ENCODE measurements at places on chromosomes 5 and 9.

DNA sequence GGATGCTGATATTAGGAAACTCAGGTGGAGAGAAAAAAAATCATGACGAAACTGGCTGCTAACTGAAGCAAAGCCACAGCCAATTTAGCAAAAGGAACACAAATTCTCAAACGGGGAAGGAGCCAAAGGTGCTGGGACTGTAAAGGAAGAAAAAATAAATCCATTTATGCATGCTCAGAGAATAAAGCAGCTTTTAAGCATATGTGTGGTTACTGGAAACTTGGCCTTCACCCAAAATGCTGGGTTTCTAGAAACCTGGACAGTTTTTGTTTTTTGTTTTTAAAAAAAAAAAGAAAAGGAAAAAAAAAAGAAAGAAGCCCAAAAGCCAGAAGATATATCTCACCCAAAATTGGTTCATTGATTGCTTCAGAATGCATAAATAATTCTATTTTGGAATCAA is 8.0 kb downstream of the WHRN start:
- no peak for DNase-seq

DNA sequence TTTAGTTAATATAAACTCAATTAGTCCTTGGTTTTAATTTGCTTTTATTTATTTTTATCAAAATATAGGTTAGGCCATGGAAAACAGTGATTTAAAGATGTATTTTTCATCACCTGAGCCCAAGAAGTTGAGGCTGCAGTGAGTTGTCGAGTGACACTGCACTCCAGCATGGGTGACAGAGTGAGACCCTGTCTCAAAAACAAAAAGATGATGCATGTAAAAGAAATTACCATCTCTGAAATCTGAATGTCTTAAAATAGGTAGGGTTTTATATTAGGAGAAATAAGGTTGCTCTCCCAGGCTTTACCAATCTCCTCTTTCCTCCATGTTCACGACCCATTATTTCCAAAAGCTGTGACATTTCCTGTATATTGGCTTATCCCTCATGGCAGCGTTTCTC is 162.3 kb upstream of the DAP start:
- no peak for DNase-seq

GRCh38 chr9:90433398-90433941 is 209.2 kb downstream of the DIRAS2 start:
- no peak for DNase-seq

- no peak for DNase-seq
Measured at GRCh38 chr5:73523861-73524260, 25.6 kb downstream of the BTF3 start.

DNA sequence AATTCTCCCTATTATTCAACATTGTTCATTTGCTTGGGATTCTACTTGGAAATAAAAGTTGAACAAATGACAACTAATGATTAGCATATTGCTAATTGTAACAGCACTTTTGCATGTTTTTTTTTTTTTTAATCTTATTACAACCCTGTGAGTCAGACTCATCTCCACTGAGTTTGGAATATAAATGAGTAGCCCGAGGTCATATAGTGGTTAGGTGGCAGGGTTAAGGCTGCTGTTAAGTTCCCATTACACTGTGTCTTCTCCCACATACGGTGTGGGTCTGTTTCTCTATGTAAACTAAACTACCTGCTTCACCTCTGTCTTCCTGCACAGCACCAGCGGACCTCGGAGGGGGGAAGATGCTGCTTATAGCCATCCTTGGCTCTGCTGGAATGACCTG is 92.4 kb downstream of the EQTN start:
- no peak for DNase-seq

DNA sequence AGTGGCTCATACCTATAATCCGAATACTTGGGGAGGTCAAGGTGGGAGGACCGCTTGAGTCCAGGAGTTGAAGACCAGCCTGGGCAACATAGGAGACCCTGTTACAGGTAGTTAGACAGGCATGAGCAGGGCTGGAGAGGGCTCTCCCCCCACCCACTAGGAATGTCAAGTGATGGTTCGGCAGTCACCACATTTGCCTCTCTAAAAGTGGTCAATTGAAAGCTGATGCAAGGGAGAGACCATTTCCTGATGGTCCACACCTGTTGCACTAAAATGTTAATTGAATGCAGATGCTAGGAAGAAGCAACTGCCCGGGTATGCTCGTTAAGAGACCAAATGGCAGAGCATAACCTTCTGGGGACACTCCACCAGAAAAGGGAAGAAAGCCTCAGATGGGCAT is 82.7 kb downstream of the SFXN1 start:
- no peak for DNase-seq
